ENCODE measurements at places on chromosomes 7 and 10.

DNA sequence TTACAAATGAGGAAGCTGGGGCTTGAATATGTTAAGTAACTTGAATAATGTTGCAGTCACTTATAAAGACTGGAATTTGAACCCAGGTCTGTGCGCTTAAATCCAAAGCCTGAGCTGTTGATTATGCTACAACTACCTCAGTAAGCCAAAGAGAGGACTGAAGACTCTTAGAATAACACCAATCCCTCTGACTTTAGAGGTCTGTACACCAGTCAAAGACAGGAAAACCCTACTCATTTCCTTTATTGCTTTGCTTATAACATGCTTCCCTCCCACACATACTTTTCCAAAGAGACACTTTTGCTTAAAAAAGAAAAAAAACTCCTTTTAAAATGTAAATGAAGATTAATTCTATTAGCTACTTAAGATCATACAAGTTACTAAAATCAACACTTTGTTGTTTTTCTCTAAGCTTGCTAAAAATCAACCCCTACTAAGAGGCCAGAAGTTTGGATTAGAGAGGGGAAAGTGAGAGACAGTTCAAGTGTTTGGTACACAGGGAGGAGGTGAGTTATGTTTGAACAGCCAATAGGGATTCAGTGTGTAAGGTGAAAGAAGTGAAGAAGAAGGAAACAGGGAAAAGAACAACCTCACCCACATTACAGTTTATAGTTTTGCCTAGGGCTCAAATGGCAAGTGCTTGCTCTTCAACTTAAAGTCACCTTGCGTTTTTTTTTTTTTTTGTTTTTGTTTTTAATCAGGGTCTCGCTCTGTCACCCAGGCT is 74.8 kb downstream of the MDH2 start:
- DNase-seq = no peak

DNA sequence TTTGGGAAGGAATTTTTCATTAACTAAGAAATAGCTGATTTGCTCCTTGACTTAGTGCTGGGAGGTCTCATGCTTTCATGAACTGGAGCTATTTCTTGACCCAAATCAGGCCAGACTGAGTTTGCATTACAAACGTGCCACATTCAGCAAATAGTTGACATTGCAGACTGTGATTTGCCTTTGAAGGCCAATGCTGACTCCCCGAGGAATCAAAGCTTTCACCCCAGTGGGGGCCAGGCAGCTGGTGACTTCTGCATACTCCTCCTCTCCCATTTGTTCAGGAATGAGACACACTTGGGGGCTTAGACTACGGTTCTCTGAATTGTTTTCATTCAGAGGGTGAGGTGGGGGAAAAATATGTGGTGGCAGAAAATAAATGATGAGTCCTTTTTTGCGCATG is 111.0 kb upstream of the JAZF1 start:
- no peak for DNase-seq

- no peak for DNase-seq
Measured at GRCh38 chr7:64463636-64464375, 99.1 kb downstream of the ZNF680 start.

DNA sequence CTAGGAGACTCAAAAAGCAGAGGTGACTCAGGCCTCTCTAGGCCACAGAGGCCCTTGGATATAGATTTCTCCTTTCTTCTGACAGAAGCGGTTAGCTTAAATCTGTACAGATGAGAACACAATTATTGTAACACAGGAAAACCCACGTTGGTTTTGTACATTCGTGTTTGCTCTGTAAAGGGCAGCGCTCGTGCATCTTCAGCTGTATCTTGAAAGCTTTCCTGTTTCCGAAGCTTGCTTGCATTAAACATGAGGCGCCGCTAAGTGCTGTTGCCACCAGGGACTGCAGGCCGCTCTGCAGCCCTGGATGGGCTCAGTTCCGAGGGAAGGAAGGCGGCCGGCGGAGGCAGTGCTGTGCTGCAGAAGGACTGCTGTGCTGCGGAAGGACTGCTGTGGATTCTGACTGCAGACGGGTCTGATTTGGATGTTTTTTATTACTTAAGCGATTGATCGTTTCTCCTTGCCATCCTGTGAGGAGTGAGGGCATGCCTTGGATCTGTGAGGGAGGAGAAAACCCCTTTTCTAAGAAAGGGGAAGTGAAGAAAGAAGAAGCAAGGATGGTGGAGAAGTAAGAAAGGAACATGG is 53.3 kb downstream of the FHIP2A start:
- DNase-seq = peak; percentile 6

GRCh38 chr10:131973160-131973951 is 8.4 kb downstream of the BNIP3 start:
- DNase-seq = no peak

GRCh38 chr7:46432708-46433107 is 511.6 kb upstream of the IGFBP3 start:
- DNase-seq = no peak

DNA sequence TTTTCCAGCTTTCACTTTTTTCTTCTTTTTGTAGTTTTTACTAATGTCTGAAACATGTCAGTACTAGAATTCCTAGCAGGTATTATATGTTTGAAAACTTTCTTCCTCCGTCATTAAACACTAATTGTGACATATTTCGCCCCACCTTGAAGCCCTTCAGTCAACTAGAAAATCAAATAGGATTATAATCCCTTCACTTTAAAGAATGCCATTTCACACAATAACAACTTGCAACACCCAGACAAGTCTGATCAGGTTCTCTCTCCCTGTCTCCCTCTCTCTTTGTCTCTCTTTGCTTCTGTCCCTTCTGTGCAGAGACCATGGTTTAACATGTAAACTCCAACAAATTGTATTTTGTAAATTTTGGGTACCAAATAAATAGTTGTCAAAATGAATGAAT is 373.5 kb downstream of the SEMA3D start:
- no peak for DNase-seq

- DNase-seq = no peak
Measured at GRCh38 chr7:107122486-107122911, 46.3 kb upstream of the HBP1 start.

DNA sequence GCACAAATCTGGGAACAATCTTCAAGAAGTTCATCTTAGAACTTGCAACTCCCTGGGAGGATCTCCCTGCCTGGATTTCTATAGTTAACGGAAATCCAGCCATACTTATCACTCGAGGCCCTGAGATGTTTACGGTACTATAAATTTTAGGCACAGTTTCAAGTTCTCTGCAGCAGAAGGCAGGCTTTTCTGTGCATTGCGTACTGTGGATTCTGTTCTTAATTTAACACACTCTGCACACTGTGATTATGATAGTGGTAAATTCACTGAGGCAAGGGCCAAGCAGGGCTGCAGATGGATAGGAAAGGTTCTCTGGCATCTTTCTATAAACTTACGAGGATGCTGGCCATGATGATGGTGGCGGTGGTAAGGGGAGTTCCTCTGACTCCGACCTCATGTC is 10.6 kb downstream of the INHBA start:
- no peak for DNase-seq

GRCh38 chr7:102125127-102125596 is 161.5 kb upstream of the SH2B2 start:
- DNase-seq = no peak

DNA sequence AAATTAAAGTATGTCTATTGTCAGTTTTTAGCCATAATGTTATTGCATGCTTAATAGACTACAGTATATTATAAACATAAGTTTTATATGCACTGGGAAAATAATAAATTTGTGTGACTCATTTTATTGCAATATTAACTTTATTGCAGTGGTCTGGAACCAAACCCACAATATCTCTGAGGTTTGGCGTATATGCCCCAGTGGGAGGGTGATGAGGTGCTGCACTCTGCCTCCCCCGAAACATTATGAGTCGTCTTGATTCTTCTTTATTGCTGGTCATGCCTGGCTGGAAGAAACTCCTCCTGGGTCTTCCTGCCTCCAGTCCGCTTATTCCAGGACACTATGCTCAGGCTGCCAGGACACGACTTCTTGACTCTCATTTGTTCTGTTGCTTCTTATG is 88.4 kb downstream of the MTPN start:
- no peak for DNase-seq

GRCh38 chr7:50463035-50463434 is 12.9 kb upstream of the FIGNL1 start:
- no peak for DNase-seq

DNA sequence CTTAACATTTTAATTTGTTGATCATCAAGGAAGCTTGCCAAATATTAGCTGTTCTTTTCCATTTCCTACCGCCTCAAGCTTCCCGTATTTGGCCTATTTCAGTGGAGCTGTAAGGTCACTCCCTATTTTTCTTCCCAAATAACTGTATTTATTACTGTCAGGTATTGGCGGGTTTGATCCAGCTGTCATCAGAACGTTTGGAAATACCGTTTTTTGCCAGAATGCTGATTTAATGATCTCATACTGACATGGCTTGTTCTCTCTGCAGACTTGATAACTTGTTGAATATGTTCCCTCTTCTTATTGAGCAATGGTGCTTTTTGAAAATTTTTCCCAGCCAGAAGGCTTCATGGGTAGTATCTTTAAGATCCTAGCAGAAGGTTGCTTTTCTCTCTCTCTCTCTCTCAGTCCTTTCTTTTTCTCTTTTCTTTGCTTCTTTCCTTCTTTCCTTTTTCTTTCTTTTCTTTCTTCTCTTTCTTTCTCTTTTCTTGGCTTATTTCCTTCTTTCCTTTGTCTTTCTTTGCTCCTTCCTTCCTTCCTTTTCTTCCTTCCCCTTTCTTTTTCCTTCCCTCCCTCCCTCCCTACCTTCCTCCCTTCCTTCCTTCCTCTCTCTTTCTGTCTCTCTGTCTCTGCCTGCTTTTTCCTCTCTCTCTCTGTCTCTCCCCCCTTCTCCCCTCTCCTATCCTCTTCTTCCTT is 42.1 kb downstream of the CUX1 start:
- no peak for DNase-seq

- no peak for DNase-seq
Measured at GRCh38 chr10:30116041-30116491, 56.7 kb upstream of the JCAD start.

GRCh38 chr10:117933036-117933435 is 113.7 kb downstream of the RAB11FIP2 start:
- no peak for DNase-seq

GRCh38 chr7:45181286-45181960 is 23.8 kb downstream of the RAMP3 start:
- no peak for DNase-seq

DNA sequence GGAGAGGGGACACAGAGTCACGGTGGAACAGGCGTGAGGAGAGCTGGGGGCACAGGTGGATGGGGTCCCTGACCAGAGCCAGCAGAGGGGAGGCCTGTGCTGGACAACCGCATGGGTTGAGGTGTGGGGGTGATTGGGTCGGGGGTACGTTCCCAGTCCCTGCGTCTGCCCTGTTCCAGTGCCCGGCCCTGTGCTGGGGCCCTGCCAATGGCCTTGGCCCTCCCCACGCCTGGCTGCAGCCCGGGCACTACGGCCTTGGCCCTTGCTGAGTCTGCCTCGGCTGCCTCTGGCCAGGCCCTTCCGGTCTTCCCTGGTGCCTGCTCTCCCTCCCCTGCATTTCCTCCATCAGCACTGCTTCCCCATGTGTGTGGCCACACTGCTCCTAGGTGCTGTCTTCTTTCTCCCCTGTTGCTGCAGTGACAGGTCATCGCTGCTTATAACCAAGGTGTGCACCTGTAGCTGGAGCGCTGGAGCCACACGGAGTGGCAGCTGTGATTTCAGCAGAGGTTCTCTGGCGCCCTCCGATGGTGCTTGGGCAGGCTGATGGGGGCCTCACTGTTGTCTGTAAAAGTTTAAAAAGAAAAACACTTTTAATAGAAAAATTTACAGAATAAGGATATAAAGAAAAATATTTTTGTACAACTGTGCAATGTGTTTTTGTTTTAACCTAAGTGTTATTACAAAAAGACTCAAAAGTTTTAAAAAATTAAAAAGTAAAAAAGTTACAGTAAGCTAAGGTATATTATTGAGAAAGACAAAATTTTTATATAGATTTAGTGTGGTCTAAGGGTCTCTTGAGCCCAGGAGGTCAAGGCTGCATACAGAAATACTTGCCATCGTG is 45.2 kb upstream of the BHLHA15 start:
- peak; percentile 25 for DNase-seq

DNA sequence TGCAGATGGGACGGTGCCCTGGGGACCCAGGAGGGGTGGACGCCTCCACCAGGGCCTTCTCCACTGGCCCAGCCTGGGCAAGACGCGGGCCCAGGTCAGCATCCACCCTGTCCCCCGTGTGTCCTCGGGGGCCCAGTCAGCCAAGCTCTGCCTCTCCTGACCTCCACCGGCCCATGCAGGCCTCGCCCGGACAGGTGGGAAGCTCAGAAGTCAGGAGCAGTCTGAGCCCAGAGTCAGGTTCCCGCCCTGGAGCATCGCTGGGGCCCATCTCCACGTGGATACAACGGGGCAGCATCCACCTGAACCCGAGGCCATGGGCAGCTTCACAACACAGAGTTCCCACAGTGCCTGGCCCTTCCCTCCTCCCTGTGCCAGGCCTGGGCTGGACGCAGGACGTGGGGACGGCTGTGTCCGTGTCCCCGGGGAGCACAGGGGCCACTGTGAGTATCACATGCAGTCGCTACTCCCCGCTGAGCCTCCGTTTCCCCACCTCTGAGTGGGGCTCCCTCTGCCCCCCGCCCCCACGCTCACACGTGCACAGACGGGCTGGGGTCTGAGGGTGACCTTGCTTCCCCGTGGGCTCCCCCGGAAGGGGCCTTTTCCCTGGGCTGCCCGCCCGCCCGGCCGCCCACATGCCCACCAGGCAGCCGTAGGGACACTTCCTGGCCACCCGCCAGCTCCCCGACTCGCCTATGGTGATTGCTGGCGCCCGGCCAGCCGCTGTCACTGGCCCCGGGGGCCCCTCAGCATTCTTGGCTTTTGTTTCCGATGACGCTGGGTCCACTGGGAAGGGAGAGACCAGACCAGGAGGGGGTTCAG is 64.3 kb downstream of the PDGFA start:
- DNase-seq = no peak

- DNase-seq = no peak
Measured at GRCh38 chr7:23208316-23208715, 26.5 kb downstream of the NUP42 start.

- DNase-seq = no peak
Measured at GRCh38 chr7:25619963-25620799, 391.9 kb upstream of the NPVF start.

DNA sequence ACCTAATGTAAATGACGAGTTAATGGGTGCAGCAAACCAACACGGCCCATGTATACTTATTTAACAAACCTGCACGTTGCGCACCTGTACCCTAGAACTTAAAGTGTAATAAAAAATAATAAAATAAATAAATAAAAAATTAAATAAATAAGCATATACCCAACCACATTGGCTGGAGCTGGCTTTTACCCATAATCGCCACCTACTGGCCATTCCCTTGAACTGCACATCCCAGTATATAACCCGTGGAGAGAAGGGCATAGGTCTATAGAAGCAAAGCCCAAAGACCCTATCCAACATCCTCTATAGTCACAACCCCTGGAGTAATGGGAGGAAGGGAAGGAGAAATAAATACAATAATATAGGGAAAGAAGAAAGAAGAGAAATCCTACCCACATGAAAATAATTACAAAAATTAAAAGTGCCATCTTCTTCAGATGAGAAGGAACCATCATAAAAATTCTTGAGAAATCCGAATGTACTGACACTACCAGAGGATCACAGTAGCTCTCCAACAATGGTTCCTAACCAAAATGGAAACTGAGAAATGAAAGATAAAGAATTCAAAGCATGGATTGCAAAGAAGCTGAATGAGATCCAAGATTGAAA is 65.6 kb downstream of the TWIST1 start:
- DNase-seq = no peak

GRCh38 chr10:73653195-73653594 is 2.6 kb downstream of the SYNPO2L start:
- DNase-seq = no peak

Data from stimulated activated CD8-positive, alpha-beta memory T cell treated with anti-CD3 and anti-CD28 coated beads, Interleukin-15, amount 100 ng/mL, for 48 hours (primary cell).